Dermis microvascular lymphatic vessel endothelial cell (primary cell): ENCODE measurements at places on chromosomes 6 and 20. TPM values are rescaled to one million over a fixed set of nuclear protein-coding genes. Genes with fewer than 3 reads are reported as not detected.

ZNF391 gene
- 0.13 and 0.38 TPM in 2 replicates for total RNA-seq

- DNase-seq, result no peak
Measured at GRCh38 chr20:44057698-44058675, 129.0 kb downstream of the JPH2 start.

DNA sequence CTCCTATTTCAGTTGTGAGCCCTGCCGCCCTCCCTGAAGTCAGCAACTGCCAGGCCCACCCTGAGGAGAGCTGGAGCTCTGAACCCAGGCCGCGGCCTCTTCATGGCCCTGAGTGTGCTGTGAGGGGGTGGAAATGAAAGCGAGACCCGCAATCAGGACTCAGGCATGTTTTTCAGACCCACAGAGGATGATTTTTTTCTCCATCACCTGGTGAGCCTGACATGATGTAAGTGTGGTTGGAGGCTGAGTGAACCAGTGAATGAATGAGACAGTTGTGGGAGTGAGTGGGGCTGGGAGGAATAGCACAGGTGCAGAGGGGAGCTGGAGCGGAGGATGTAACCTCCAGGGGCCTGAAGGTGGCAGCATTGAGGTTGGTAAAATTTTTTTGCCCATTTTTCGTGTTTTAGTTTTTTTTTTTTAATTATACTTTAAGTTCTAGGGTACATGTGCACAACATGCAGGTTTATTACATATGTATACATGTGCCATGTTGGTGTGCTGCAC, 18.3 kb downstream of the RAET1L start:
- DNase-seq, result no peak

- peak; percentile 56 for DNase-seq
Measured at GRCh38 chr6:36649701-36650484, 28.6 kb upstream of the CDKN1A start.

DNA sequence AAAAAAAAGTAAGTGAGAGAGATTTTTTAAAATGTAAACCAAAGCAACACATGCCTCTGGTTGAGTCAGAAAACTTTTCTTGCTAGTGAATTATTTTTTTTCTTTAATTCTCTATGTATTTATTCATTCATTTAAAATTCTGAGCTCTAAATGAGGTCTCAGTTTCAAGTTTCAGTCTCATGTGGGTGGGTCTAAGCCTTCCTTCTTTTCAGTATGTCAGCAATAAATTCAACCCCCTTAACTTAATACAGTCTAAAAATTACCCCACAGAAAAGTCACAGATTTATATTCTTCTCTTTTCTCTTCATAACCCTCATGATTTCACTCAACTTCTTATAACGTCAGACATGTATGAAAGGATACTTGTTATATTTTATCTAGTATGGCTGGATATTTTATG, 663.3 kb upstream of the PTCHD4 start:
- DNase-seq, result no peak

NOX3 gene
- total RNA-seq, result not detected in 2 replicates

DNA sequence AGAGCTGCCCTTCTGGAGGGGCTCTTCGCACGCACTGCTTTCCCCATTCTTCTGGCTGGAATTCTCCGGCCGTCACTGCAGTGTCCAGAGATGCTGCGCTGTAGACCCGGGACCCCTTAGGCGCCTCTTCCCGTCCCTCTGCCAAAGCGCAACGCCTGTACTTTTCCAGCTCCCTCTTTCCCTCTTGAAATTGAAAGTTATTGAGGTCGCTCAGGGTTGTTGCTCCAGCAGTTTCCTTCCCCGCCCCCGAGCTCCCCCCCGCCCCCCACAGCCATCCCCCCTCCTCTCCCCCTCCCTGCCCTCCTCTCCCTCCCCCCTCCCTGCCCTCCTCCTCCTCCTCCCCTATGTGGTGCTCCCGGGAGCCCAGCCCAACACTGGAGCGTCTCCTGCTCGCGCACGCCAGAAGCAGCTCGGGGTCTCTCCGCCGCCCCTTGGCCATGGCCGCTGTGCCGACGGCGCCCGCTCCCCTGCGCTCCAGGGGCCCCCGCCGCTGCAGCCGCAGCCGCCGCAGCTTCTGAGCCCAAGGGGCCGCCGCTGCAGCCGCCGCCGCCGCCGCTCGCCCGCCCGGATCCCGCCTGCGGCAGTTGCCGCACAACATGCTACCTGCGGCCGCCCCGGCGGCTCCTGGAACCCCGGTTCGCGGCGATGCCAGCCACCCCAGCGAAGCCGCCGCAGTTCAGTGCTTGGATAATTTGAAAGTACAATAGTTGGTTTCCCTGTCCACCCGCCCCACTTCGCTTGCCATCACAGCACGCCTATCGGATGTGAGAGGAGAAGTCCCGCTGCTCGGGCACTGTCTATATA, at the start of gene RSPO3:
TSS of gene RSPO3 (plus strand) at position 374 of the 804 bp plus-strand sequence. CDS start 522 bp downstream, outside the sequence.
- peak; percentile 41 for DNase-seq

- DNase-seq, result no peak
Measured at GRCh38 chr6:5123296-5124143, 38.4 kb downstream of the PPP1R3G start.

GRCh38 chr6:110116258-110116657, 63.2 kb downstream of the WASF1 start:
- no peak for DNase-seq

DNA sequence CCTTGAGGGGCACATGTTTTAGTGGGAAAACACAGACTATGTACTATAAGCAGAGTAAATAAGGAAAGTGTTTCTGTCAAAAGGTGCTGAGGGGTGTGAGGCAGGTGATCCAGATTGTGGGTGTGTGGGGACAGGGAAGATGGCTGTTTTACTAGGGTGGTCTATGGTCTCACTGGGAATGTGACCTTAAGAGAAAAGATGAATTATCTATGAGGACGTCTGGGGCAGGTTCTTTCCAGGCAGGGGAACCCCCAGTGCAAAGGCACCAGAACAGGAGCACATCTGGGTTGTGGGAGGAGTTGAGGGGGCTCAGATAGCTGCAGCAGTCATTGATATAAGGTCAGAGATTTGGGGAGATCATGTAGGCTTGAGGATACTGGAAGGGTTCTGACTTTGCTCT, 18.2 kb upstream of the POLR1H start:
- DNase-seq, result no peak

HLA-DQA2 gene
- not detected in 2 replicates for total RNA-seq

DNA sequence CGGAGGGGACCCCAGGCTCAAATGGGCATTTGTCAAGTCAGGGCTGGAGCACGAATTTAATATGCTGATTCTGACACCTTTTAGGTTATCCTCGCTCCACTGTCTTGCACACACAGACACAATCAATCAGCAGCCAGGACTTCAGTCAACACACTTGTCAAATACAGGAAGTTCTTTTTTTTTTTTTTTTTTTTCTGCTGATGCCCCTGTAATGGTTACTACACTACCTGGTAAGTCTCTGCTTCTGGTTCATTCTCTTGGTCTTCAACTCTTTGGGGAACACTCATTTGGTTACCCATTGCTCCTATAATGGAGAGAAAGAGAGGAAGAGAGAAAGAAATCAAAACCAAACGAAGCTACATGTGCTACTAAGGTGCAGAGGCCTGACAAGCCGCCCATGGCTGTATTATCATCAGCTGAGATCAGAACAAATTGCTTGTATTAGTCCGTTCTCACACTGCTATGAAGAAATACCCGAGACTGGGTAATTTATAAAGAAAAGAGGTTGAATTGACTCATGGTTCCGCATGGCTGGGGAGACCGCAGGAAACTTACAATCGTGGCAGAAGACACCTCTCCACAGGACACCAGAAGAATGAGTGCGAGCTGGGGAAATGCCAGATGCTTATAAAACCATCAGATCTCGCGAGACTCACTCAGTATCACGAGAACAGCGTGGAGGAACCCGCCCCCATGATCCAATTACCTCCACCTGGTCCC, 11.8 kb downstream of the BCAS1 start:
- DNase-seq, result no peak

DNA sequence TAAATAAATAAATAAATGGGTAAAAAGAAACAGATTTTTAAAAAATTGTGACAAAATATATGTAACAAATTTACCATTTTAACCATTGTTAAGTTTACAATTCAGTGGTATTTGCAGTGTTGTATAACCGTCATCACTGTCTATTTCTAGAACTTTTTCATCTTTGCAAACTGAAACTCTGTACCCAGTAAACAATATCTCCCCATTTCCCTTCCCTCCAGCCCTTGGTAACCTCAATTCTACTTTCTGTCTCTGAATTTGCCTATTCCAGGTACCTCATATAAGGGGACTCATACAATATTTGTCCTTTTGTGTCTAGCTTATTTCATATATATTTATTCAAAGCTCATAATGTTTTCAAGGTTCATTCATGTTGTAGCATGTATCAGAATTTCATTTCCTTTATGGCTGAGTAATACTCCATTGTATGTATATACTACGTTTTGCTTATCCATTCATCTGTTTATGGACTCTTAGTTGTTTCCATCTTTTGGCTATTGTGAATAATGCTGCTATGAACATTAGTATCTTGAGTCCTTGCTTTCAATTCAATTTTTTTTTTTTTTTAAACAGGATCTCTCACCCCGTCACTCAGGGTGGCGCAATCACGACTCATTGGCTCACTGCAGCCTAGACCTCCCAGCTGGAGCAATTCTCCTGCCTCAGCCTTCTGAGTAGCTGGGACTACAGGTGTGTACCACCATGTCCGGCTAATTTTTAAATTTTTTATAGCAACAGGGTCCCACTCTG, 8.9 kb downstream of the MANBAL start:
- no peak for DNase-seq

DNA sequence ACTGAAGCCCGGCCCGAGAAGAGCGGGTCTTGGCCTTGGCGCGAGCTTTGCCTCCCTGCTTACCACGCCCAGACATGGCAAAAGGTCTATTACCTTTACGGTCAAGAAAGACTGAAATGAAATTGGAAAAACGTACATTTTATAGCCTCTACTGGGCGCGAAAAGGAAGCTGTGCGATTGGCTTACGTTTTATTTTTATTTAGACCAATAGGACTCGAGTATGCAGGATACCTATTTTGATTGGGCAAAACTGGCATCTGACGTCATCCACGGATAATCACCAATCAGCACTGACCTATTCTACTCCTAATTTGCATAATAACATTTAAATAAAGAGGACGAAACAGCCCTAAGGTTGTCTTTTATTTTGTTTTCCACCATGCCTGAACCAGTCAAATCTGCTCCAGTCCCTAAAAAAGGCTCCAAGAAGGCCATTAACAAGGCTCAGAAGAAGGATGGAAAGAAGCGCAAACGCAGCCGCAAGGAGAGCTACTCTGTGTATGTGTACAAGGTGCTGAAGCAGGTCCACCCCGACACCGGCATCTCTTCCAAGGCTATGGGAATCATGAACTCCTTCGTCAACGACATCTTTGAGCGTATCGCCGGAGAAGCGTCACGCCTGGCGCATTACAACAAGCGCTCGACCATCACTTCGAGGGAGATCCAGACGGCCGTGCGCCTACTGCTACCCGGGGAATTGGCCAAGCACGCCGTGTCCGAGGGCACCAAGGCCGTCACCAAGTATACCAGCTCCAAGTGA, 97.4 kb downstream of the OR2B2 start:
- DNase-seq, result peak; percentile 96

- DNase-seq, result peak; percentile 91
Measured at GRCh38 chr20:56554869-56555268, 21.8 kb downstream of the FAM209B start.

HS3ST5 gene
- not detected in 2 replicates for total RNA-seq

GRCh38 chr6:105786890-105787655, 299.1 kb upstream of the PRDM1 start:
- DNase-seq, result no peak

HRH3 gene
- not detected in 2 replicates for total RNA-seq

DNA sequence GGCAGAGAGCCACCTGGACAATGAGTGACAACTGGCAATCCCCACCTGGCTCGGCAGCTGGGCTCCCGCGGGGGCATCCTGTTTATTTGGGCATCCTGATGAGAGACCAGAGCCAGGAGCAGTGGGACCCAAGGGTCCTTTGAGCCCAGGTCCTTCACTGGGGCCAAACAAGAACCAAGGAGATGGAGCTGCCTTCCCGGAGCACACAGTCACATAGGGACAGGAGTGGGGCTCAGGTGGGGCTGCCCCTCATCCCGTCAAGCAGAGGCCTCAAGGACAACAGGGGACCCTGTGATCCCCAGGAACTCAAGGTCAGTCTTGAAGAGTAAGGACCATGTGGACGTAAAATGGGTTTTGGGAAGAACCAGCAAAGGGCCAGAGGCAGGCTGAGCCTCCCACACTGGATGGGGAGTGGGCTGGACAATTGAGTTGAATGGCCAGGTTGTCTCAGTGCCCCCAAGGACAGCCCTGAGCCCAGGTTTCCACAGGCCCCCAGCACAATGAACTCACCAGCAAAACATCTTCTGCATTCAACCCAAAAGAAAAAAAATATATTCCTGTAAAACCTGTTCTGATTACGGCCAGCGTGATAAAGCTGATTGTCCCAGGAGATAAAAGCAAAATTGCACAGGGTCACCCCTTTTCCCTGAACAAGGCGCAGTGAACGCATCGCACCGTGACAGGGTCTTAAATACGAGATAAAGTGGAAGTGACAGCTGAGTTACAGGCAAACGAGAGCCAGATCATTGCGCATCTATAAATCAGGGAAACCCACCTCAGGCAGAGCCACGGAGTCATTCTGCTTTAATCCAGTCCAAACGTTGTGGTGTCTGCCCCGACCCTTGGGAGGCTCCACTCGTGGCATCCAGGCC, 86.2 kb downstream of the ANKRD60 start:
- no peak for DNase-seq

C4A gene
- total RNA-seq, result 0.90 and 1.4 TPM in 2 replicates

PPIL1 gene
- total RNA-seq, result 20.9 and 22.2 TPM in 2 replicates

DNA sequence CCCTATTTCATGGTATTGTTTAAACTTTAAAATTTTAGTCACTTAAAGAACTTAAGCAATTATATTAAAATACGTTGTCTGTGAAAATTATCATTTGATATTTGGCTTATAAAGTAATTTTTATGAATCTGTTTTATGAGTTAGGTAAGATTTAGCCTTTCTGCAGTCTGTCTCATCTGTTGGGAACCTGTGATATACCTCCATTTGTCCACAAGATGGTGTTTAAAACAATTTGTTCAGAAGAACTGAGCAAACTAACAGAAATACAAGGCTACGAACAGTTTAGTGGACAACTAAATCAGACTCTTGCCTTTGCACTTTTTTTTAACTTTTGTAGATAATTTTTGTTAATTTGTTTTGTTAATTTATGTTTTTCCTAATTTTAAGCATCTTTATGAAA, 92.4 kb downstream of the COL9A1 start:
- no peak for DNase-seq

DNA sequence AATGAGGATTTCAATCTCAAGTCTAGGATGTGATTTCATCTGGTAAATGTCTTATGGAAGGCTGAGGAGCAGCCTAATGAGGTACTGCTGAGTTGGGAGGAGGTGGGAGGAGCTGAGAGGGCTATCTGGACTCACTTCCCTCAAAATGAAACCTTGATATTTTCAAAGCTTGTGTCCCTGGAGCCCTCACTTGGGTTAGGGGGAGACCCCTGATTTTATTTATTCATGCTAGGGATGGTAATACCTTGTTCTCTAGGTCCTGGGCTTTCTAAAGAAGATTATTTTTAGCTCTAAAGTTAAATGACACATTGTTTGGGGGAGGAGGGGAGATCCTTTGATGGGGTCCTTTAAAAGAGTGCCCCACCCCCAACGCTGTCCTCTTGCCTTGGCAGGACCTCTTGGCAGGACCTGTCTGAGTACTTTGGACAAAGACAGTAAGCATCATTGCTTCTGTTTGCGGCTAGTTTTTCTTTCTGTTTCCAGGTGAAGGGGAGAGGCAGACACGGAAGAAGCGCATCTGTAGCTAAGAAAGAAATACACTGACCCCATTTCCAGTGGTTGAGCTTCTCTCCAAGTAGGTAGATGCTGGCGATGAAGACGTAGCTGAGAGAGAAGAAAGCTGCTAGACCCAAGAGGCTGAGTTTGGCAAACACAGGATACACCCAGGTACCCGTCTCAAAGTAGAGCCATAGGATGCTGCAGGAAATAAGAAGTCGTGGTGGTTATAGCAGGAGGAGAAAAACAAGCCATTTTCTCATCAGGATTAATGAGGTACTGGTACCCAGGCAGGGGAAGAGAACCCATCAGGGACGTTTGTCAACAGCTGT, 55.6 kb downstream of the ADTRP start:
- no peak for DNase-seq
